ENCODE measurements at places on chromosomes 6 and 20.

GRCh38 chr20:47320990-47321805 is 35.3 kb downstream of the ZMYND8 start:
- no peak for DNase-seq

GRCh38 chr6:118746145-118746824 is 94.9 kb upstream of the CEP85L start:
- DNase-seq, result no peak

DNA sequence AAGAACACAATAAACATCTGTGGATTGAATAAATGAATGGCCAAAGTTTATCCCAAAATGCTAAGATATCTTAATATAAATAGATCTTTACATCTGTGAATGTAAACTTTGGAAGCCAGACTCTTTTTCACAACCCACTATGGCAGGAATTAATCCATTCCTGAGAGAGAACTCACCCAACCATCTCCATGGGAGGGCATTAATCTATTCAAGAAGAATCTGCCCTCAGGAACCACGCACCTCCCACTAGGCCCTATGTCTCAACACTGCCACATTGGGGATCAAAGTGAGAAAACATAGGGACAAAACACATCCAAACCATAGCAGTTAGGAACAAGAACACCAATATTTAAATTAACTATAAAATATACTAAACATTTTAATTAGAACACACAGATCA is 3.4 kb downstream of the UBE3D start:
- no peak for DNase-seq

GRCh38 chr6:32607263-32607987 is 17.8 kb upstream of the HLA-DRB1 start:
- no peak for DNase-seq

GRCh38 chr20:51237791-51238190 is 214.9 kb upstream of the KCNG1 start:
- DNase-seq, result no peak

- DNase-seq, result no peak
Measured at GRCh38 chr20:62191781-62192559, 9.1 kb downstream of the MTG2 start.

- DNase-seq, result no peak
Measured at GRCh38 chr20:4040283-4041179, 25.2 kb upstream of the RNF24 start.

DNA sequence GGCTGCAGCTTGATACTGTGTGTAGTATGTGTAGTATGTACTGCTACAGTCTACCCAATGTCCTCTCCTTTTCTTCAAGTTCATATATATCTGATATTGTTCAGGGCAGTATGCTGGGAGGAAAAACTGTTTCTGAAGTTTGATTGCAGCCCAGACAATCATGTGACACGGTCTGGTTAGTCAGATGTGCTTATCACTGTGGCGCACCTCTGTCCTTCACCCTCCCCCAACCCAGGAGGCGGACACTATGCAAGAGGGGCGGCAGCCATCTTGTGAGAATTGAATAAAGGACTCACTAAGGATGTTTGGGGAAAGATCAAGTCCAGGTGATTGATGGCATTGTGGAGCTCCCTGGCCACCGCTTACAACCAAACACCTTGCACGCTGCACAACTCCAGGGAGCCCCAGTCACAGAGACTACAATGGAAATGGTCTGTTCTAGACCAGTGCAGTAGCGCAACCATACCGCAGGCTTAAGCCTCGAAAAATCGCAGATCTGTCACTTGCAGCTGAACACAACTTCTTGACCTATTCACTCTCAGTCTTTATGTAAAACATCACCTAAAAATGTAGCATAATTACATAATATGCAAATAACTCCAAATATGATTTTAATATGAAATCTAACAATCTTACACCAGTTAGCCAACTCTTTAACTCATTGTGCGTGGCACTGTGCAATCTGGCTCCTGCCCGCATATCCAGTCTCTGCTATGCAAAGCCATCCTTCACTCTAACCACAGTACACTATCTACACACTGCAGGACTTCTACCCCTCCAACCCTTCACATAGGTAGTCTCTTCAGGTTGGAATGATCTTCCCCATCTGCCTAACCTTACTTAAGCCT is 79.3 kb downstream of the VGLL2 start:
- no peak for DNase-seq

DNA sequence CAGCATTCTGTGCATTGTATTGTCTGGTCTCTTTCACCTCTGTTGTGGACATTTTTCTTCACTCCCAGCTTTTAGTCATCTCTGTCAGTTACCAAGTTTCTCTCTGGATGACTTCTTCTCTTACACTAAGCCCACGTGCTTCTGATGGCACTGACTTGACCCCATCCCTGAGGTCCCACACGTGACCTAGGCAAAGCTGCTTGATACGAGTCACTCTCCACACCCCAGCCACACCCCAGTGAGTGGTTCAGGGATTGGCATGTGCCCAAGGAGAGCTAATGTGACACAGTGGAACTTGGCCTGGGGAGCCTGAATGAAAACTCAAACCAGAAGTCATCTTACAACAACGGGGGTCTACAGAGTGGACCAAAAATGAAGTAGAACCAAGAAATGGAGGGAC is 32.2 kb downstream of the HTR1E start:
- no peak for DNase-seq

- DNase-seq, result no peak
Measured at GRCh38 chr6:167701010-167701409, 125.7 kb upstream of the AFDN start.

DNA sequence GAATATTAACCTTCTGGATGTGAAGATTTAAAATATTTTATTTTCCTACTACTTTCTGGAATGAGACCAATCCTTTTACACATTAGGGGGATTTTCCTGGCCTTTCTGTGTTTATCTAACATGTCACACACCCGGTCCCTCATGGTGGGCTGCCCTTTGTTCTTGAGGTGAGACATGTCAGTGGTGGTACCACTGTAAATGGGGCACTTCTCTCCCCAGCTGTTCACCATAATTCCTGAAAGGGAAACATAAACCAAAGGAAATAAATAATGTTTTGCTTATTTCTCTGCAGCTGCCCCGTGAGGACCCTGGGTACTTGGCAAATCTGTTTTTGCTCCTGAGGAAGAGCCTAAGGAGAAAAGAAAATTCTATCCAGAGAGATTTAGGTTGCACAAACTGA is 41.1 kb downstream of the GRIK2 start:
- DNase-seq, result no peak

- DNase-seq, result no peak
Measured at GRCh38 chr6:117327149-117328004, 62.0 kb downstream of the VGLL2 start.

DNA sequence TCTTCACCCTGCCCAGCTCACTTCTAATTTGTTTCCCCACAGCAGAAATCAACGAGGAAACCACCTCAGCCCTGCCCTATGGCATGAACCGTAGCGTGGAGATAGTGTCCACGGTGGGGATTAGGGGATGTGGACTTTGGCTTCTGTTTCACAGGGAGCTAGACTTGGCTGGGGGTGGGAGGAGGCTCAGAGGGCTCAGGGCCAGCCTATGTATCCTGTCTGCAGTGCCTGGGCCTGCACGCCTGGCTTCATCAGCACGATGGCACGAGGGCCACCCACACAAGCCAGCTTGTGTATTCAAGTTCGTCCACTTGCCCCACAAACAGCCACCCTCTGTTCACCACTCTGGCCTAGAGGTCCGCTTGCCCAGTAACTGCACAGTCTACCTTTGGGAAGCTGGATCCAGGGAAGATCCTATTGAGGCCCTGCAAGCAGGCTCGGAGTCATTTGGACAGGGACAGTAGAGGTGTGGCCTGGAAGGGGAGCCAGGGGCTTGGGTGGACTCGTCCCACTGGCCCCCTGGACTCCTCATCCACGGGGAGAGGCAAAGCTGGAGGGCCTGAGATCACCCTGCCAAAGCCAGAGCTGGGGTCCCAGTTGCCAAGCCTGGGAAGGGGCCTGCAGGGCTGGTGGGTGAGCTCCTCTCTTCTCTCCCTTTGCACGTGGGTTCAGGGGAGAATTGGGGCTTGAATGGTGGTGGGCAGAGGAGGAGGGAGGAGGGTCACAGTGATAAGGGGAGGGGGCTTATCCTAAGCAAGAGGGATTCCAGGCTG is 38.0 kb upstream of the FAM83D start:
- DNase-seq, result no peak

DNA sequence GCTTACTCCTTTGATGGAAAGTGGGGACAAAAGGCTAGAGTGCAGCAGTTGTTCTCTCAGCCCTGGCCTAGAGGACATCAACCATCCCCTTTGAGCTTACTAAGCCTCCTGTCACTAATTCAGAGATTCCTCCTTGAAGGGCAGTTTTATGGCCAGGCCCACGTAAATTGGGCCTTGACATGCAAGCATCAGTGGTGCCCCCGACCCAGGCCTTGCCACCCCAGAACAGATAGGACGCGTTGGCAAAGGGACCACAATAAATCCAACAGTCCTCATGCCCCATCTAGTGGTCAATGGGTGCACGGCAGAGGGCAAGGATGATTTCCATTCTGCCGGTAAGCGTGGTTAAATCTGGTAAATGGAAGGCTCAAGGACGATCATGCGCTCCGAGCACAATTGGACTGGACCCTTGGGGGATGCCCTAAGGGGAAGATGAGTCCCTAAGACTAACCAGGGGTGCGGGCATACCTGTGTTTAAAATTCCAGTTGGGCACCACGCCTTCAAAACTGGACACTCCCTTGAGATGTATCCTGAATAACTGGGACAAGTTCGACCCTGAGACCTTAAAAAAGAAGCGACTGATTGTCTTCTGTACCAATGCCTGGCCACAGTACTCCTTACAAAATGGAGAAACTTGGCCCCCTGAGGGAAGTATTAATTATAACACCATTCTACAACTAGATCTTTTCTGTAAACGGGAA is 32.6 kb downstream of the CEP85L start:
- no peak for DNase-seq

DNA sequence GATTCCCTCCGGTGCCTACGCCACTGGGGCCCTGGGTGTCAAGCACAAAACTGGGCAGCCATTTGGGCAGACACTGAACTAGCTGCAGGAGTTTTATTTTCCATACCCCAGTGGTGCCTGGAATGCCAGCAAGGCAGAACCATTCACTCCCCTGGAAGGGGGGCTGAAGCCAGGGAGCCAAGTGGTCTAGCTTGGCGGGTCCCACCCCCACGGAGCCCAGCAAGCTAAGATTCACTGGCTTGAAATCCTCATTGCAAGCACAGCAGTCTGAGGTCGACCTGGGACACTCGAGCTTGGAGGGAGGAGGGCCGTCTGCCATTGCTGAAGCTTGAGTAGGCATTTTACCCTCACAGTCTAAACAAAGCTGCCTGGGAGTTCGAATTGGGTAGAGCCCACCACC is 125.3 kb downstream of the FRK start:
- no peak for DNase-seq

- DNase-seq, result no peak
Measured at GRCh38 chr6:168507297-168507696, 66.3 kb downstream of the SMOC2 start.

DNA sequence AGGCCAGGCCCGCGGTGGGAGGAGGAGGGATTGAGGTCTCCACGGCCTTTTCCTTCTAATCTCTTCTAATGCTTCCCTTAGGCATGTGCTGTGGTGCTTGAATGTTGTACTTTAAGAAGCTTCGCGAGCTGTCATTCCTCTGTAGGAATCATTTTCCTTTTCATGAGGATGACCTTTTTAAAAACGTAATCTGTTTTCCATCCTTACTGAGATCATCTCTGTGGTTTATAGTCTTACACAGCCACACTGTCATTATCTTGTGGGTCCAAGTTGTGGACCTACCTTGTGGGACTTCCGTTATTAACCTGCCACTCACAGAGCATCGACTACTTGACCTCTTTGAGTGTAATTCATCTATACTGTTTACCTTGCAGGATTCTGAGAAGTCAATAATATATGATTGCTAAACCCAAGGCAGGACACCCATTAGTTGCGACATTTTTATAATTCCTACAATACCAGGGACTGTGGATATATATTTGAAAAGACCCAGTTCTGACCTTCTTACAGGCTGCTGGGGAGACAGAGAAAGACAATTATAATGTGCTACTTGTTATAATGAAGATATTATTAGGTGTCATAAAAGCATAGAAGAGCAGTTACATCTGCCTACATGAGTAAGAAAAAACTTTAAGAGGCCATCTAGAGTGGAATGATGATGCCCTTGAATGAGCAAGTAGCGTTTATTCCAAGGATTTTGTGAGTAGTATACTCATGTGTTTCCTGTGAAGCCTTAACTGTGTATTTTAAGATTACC is 842 bp downstream of the SLC25A27 start:
- DNase-seq, result no peak

GRCh38 chr6:51616243-51616642 is 471.2 kb downstream of the PKHD1 start:
- no peak for DNase-seq

DNA sequence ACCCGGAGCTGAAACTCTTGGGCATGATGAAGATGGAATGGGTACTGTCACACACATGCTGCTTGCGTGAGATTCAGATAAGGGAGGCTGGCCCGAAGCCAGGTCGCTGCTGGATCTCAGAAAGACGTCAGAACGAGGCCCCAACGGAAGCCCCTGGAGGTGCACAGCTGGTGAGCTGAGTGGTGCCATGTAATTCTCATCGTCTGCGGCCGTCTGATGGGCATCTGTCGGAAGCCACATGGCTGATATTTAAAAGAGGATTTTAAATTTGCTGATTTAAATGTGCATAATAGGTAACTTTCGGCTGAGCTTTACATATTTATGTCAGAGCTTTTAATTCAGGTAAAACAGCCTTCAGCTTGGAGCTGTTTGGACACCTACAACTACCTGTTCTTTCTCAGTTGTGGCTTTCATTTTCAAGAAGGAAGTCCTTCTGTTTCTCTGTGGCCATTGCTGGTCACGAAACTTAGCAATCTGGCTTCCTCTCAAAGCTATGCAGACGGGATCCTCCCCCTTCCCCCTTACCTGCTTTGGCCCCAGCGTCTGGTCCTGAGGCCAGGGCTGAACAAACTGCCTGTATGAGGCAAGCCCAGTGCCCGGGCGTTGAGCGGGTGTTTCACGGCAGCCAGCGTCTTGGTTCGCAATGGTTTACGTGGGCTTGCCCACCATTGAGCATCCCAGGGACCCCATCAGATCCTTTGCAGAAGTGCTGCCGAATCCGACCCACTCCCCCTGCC is 9.2 kb downstream of the SLCO4A1 start:
- DNase-seq, result peak; percentile 65

GRCh38 chr6:27237089-27237803 is 10.3 kb upstream of the PRSS16 start:
- peak; percentile 87 for DNase-seq

DNA sequence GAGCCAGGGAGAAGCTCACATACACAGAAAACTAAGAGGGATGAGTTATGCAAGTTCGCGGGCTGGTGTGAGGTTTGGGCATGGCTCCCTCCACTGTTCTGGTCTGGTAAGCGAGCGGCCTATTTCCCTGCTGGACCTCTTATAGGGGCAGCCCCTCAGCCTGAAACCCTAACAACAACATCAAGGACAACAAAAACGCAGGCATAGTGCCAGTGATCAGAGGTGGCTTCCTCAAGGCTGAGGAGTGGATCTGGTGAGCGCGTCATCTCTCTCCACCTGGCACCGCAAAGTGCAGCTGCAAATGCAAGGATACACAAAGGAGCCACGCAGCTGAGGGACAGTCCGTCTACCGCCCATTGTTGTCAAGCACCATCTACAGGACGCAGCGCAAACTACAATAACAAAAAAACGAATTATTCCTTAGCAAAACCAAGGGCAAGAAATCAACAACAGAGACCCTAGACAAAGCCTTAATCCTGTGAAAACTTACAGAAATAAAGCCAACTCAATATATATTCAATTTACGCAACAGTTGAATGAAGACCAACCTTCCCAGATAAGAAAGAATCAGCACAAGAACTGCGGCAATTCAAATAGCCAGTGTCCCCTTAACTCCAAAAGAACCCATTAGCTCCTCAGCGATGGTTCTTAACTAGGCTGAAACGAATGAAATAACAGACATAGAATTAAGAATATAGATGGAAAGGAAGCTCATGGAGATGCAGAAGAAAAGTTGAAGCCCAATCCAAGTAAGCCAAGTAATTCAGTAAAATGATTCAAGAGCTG is 9.2 kb upstream of the DEFB110 start:
- no peak for DNase-seq

Measured in DMS 273 treated with DMSO at 0.1 percent for 48 hours (cell line).